ENCODE measurements at places on chromosomes 7 and 10. TPM values are rescaled to one million over a fixed set of nuclear protein-coding genes. Genes with fewer than 3 reads are reported as not detected.

DNA sequence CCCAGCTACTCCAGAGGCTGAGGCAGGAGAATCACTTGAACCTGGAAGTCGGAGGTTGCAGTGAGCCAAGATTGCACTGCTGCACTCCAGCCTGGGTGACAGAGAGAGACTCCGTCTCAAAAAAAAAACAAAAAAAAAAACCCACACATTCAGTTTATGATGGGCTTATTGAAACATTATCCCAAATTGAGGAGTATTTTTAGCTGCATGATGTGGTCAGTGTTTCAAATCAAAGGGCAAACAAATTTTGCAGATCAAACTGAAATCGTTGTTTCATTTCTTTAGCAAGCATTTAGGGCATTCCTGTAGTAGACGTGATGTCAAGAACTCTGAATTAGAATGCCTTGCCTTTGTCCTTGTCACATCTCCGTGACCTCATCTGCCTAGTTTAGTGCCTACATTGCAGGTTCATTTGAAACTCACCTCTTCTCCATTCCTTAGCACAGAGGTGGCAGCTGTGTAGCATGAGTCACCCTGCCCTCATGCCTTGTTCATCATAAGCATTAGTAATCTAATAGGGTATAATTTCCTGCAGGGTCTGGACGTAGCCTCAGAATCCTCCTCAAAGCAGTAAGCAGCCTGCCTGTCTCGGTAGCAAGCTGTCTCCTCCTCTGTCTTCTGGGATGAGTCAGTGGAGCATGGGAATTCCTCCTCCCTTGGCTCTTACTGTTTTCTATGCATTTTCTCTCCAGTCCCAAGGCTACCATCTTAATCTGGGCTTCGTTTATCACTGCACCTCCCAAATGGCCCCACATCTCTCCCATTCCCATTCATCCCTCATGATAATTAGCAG, 73.8 kb downstream of the CUL1 start:
- no peak for DNase-seq

DNA sequence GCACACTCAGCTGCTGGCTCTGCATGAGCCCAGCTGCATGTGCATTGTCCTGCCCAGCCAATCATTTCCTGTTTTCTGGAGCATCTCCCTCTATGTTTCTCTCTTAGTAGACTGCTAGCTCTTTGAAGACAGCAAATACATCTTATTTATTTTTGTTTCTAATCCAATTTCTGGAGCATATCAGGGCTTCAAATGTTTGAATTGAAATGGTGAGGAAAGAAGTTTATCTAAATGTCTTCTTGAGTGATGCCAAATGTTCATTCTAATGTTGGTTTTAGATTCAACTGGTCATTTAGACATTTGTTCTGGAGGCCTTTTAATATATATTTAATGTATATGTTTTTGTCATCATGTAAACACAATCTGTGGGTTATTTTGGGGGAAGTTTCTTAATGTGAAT, 141.9 kb downstream of the DNAJB9 start:
- no peak for DNase-seq

DNA sequence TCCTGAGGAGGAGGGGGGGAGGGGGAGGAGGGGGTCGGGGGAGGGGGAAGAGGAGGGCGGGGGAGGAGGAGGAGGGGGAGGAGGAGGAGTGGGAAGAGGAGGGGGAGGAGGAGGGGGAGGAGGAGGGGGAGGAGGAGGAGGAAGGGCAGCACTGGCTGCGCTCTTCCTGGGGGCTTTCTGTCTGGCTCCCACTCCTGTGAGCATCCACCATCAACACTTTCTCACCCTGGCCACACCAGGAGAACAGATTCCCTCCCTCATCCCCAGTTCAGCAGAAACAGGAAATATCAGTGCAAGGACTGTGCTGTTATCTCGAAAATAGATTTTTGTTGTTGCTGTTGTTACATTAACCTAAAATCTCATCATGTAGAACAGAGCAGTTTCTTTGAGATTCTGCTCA, 530.5 kb downstream of the ACTR3B start:
- DNase-seq = no peak

CALCR gene
- not detected for total RNA-seq

CYP2C19 gene
- not detected for total RNA-seq
